RWPE2 (cell line): ENCODE measurements at places on chromosomes 7 and 10.

GRCh38 chr10:60006062-60006461 lies 99.7 kb upstream of the CCDC6 start:
- DNase-seq, result no peak

DNA sequence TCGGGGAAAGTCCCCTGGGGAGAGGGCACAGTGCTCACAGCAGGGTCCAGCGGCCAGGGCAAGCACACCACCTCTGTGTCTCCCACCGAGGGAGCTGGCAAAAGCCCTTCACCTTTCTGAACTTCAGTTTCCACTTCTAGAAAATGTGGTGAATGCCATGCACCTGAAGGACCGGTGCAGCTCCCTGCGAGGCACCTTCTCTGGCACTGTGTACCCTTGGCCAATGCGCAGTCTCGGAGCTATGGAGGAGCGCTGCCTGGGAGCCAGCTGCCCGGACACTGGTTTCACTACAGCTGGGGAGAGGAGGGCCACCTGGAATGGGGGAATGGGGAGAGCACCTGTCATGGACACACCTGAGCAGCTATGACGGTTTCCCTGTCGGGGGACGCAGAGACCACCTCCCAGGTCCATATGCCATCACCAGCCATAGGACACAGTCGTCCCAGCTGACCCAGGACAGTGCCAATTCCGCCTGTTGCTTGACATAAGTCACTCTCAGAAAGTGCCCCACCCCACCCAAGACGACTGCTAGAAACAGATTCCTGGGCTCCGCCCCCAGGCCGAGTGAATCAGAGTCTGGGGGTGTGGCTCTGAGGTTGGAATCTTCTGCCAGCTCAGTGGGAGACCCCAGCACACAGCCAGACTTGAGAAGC lies 16.8 kb downstream of the RASGEF1A start:
- peak; percentile 65 for DNase-seq

DNA sequence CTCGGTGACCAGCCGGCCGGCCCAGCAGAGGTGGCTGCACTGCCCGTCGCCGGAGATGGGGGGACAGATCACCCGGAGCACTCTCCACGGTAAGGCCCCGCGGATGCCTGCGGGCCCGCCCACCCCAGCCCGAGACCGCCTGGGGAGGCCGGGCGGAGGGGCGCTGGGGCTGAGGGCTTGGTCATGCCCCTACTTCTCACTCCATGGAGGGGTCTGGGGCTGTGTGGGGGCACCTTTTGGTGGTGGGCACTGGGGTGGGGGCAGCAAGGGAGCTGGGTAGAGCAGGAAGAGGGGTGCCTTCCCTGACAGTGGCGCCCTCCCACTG lies 61.8 kb downstream of the NEURL1 start:
- no peak for DNase-seq

GRCh38 chr7:94687810-94688209 lies 31.9 kb upstream of the SGCE start:
- no peak for DNase-seq

GRCh38 chr7:141700848-141701371 lies 1.1 kb downstream of the DENND11 start:
- no peak for DNase-seq

- no peak for DNase-seq
Observed at GRCh38 chr10:65968871-65969270, 957.0 kb upstream of the LRRTM3 start.

- no peak for DNase-seq
Observed at GRCh38 chr10:112213836-112214235, 30.3 kb upstream of the GPAM start.

DNA sequence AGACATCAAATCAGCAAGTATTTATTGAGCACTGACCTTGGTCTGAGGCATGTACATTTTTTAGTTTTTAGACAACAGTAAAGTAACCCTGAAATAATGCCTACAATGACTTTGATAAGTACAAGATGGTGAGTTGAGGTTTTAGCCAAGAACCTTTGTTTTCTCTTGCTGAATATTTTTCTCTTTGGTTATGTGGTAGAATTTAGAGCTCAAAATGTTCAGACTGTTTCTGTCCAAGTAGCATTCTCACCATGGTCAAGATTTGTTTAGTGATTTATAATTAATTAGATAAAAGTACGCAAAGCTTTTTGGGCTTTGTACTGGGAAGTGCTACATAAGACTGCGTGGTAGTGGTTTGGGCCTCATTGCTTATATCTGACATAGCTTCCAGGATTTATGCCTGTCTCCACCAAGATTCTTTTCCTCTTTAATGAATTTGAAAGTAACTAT lies 102.4 kb downstream of the KAT6B start:
- DNase-seq, result no peak

DNA sequence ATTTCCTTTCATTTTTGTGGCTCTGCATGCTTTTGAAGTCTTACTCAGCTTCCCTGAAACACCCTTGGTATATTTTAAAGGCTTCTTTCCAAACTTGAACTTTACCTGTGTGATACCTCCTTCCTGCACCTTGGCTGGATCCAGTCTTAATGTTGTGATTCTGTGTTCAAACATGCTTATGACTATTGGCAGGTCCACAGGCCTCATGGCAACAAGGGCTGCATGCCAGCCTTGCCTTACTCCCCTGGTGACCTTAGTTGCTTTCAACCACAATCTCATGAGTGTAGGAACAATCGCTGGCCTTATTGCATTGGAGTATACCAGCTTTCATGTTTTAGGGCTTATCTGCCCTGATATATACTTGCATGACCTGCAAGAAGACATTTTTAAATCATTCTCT lies 238.7 kb downstream of the KIF20B start:
- DNase-seq, result no peak

DNA sequence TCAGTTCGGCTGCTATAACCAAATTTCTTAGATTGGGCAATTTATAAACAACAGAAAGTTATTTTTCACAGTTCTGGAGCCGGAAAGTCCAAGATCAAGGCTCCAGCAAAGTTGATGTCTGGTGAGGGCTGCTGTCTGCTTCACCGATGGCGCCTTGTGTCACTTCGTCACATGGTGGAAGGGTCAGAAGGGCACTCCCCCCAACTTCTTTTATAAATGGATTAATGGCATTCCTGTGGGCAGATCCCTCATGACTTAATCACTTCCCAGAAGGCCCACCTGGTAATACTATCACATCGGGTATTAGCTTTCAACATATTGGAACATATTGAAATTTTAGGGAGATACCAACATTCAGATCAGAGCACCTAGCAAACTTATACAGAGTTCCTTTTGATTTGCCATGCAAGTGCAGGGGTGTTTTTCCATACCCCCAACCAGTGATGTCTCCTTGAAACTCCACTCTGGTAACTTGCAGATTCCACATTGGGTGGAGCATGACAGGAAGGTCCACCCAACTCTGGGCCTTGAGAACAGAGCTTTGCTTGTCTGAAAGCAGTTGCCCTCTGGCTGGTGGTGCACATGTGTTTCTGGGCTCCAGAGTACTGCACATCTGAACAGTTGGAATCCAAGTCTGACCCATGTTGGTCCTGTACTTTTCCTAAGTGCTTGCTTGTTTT lies 85.1 kb upstream of the KMT2E start:
- no peak for DNase-seq

DNA sequence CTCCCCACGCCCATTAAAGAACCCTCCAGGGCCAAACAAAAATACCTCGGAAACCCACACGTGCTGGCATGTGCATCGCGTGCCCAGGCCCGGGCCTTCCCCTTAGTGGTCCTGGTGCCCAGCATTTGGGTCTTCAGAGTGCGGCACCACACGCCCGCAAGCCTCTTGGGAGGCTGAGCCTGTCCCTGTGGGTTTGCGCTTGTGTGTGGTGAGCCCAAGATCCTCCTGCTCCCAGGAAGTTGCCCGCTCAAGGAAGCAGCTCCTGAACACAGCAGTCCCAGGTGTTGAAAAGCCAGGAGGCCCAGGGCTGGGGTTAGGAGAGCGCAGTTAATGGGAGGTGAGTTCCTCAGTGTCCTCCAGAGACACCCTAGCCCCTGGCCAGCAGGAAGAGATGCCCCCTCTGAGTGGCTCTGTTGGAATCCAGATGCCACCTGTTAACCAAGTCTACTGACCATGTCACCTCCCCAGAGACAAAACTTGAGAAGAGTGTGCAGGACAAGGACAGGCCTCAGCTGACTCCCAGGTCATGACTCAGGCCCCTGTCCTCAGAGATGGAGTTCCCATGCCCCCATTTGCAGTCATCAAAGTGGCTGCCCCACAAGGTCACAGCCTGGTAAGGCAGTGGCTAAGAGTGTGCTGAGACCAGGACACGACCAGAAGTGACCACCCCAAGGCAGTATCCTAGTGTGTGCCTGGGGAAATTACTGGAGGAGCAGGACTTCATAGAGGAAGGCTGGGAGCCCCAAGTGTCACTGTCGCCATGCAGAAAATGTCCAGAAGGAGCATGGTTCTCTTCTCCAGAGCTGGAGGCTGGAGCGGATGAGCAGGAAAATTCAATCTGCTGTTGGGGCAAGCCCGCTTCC lies 5.2 kb downstream of the FZD9 start:
- DNase-seq, result no peak

- DNase-seq, result no peak
Observed at GRCh38 chr7:21084286-21084685, 297.6 kb upstream of the SP8 start.

- DNase-seq, result no peak
Observed at GRCh38 chr10:93030409-93030808, 30.2 kb upstream of the CYP26C1 start.

DNA sequence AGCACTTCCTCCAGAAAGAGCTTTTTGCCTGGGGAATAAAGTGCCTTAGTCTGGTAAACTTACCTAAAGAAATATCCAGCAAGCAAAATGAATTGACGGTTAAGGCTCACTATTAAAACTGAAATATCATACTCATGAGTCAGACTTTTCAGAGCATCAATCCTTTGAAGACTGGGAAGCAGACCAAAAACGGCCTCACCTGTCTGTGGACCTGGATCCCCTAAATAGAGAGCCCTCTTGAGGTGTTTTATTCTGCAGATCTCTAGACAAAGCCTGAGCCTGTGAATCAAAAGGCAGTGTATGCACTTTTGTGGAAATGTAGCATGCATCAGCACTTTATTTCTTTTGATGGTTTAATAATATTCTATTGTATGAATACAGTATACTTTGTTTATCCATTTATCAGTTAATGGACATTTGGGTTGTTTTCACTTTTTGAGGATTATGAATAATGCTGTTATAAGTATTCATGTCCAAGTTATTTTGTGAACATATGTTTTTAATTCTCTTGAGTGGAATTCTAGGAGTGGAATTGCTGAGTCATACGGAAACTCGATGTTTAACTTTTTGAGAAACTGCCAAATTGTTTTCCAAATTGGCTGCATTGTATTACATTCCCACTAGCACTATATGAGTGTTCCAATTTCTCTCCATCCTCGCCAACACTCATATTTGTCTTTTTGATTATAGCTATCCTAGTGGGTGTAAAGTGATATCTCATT lies 449.0 kb upstream of the IGFBP3 start:
- no peak for DNase-seq

- DNase-seq, result no peak
Observed at GRCh38 chr10:73865107-73865458, 9.3 kb downstream of the CAMK2G start.

GRCh38 chr10:33710006-33710405 lies 375.5 kb upstream of the NRP1 start:
- no peak for DNase-seq

- DNase-seq, result no peak
Observed at GRCh38 chr7:113198226-113198625, 79.9 kb upstream of the SMIM30 start.

- no peak for DNase-seq
Observed at GRCh38 chr7:106641416-106641815, 19.5 kb downstream of the CCDC71L start.
